ENCODE measurements at places on chromosomes 4 and X.

- no peak for DNase-seq
Observed at GRCh38 chrX:136272325-136272724, 21.1 kb upstream of the MAP7D3 start.

DNA sequence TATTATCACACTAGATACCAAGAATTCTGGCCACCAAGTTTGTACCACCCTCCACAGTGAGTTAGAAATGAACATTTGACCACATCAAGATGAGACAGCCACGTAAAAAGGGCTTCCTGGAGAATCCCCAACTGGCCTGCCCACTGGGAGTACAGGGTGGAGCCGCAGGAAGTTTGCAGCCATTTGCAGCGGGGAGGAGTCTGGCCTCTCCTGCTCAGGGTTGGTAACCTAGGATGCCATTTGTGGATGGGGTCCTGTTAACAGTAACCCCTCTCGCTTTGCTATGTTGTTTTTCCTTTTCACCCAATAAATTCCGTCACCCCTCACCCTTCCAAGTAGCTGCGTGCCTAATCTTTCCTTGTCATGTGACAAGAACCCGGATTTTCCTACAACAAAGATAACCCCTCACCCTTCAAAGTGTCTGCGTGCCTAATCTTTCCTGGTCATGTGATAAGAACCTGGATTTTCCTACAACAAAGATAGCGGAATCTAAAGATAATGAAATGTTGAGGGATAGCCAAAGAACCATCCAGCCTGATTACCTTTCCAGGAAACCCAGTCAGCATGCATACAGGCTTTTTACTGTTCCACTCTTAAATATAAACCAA, 245.4 kb downstream of the NAF1 start:
- no peak for DNase-seq

- peak; percentile 73 for DNase-seq
Observed at GRCh38 chr4:184384056-184384809, 90.1 kb downstream of the IRF2 start.

- DNase-seq: no peak
Observed at GRCh38 chr4:142703694-142704309, 142.3 kb downstream of the INPP4B start.

GRCh38 chrX:149540131-149540620, 636 bp upstream of the EOLA1 start:
- peak; percentile 90 for DNase-seq

Measured in right atrium auricular region (tissue), 2 donors.